ENCODE measurements at places on chromosomes 12 and 14.

DNA sequence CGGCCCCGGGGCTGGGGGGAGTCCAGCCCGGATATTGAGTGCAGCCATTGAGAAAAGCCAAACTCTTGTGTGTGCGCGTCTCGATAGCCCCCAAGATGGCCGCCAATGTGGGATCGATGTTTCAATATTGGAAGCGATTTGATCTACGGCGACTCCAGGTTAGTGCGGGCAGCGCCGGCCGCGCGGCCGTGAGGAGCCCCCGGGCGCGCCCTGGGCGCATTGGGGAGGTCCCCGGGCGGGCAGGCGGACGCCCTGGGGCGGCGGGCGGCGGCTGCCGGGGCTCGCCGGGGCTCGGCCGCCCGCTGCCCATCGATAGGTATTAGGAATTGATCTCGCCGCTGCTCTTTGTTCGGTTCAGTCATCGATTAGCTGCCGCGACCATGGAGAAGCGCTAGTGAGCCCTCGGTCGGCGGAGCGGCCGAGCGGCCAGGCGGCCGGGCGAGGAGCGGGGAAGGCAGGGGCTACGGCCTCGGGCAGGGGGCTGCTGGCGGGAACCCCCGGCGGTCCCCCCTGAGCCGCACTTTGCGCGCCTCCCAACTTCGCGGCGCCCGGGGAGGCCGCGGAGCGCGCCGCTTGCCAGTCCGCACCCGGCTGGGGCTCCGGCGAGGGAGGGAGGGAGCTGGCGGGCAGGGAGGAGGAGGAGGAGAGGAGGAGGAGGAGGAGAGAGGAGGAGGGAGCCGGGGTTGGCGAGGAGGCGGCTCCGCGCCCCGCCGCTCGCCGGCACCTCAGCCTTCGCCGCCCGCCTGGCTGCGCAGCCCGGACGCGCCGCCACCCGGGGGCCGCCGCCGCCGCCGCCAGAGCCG, 113.9 kb upstream of the MYL2 start:
- H3K27me3 ChIP-seq = peaks cover 69% of the 10 kb centered on the region
- no peaks in the 10 kb centered on the region for H3K36me3 ChIP-seq
- DNase-seq = no peak

DNA sequence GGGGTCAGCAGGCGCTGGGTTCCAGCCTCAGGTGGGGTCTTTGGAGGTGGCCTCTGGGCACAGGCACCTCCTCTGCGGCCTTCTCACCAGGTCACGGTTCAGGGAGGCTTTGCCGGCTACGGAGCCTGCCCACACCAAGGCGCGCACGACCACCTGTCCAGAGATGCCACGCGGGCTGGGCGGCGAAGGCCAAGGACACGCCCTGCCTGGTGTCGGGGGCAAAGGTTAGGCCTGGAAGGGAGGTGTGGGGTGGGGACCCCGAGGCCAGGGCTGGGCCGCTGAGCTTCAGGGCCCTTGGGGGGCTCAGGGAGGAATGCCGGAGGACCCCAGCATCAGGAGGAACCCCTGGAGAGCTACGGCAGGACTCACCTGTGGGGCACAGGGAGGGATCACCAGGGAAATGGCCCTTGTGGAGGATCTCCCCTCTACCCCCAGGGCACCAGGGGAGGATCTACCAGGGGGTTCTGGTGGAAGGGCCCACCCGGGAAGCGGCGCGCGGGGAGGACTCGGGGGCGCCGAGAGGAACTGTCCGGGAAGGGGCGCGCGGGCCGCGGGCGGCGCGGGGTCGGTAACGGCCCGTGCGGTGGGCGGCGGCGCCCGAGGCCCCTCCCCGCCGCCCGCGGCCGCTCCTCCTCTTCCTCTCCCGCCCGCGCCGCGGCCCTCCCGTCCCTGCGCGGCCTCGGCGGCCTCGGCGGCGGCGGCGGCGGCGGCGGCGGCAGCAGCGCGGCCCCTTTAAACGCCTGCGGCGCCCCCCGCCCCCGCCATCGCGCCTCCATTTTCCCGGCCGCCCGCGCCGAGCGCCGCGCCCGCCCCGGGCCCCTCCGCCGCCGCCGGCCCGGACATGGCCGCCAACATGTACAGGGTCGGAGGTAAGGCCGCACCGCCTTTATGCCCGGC, at the start of gene MTA1:
MTA1 (plus strand) TSS at position 633 of the 897 bp plus-strand sequence; CDS start at position 842, 209 bp downstream.
- peak within 1 kb of the TSS; percentile 86 for H3K4me3 ChIP-seq
- peak within 1 kb of the TSS; percentile 56 for H3K27ac ChIP-seq
- H3K27me3 ChIP-seq = no peaks in the 10 kb centered on the region
- H3K4me1 ChIP-seq = peaks cover 30% of the 10 kb centered on the region
- peaks cover 4% of the 10 kb centered on the region for H3K36me3 ChIP-seq

DNA sequence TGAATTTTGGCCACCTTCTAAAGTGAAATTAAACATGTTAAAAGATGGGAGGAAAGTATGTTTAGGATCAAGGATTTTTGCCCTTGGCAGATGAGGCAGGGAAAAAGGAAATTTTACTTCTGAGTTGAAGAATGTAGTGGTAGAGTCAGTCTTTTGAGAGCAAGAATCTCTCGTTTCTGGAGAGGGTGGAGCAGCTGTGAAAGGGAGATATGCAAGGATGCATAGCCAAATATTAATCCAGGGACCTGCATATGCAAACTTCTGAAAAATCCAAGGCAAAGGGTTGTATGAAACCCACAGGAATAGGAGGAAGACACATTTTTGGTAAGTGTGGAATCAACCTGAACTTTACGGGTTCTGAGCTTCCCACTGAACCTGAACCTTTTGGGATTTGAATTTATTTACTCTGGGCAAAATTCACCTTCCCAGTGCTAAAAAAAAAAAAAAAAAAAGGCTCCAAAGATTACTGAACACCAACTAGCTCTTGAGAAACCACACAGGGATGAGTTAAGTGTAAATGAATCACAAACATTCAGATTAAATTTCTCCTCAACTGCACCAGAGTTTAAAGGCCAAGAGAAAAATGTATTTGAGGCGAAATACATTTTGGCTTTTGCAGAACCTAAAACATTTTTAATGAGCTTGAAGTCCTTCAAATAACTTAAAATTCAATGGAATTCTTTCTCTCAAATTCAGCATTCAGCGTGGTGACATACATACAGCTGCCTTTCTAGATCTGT, 187.1 kb upstream of the CDKN3 start:
- H3K4me1 ChIP-seq = no peaks in the 10 kb centered on the region
- H3K27me3 ChIP-seq = peaks cover 12% of the 10 kb centered on the region
- H3K27ac ChIP-seq = no peak overlapping the region
- no peaks in the 10 kb centered on the region for H3K36me3 ChIP-seq
- H3K4me3 ChIP-seq = no peak overlapping the region
- no peak for DNase-seq

- no peak for DNase-seq
- H3K4me3 ChIP-seq = no peak overlapping the region
- H3K36me3 ChIP-seq = no peaks in the 10 kb centered on the region
- H3K27me3 ChIP-seq = no peaks in the 10 kb centered on the region
Measured at GRCh38 chr14:33120341-33120740, 181.7 kb downstream of the NPAS3 start.

- H3K27ac ChIP-seq = no peak overlapping the region
- DNase-seq = no peak
- H3K27me3 ChIP-seq = no peaks in the 10 kb centered on the region
Measured at GRCh38 chr12:38056701-38057689, 259.6 kb upstream of the ALG10B start.

GRCh38 chr14:100556936-100557505, 30.2 kb downstream of the BEGAIN start:
- no peak overlapping the region for H3K4me3 ChIP-seq
- no peak overlapping the region for H3K27ac ChIP-seq
- peaks cover 2% of the 10 kb centered on the region for H3K4me1 ChIP-seq
- peaks cover 12% of the 10 kb centered on the region for H3K27me3 ChIP-seq

GRCh38 chr14:99382781-99383471, 97.7 kb downstream of the SETD3 start:
- no peak for DNase-seq
- peaks cover 22% of the 10 kb centered on the region for H3K4me1 ChIP-seq
- H3K27ac ChIP-seq = no peak overlapping the region
- H3K27me3 ChIP-seq = peaks cover 5% of the 10 kb centered on the region

GRCh38 chr12:105072888-105073488, 11.3 kb downstream of the ALDH1L2 start:
- peaks cover 10% of the 10 kb centered on the region for H3K4me1 ChIP-seq
- no peaks in the 10 kb centered on the region for H3K36me3 ChIP-seq
- H3K4me3 ChIP-seq = no peak overlapping the region
- H3K27ac ChIP-seq = no peak overlapping the region

- H3K27me3 ChIP-seq = peaks cover 9% of the 10 kb centered on the region
- H3K4me1 ChIP-seq = no peaks in the 10 kb centered on the region
- no peak for DNase-seq
- no peaks in the 10 kb centered on the region for H3K36me3 ChIP-seq
Measured at GRCh38 chr12:102408487-102409297, 71.7 kb downstream of the IGF1 start.

DNA sequence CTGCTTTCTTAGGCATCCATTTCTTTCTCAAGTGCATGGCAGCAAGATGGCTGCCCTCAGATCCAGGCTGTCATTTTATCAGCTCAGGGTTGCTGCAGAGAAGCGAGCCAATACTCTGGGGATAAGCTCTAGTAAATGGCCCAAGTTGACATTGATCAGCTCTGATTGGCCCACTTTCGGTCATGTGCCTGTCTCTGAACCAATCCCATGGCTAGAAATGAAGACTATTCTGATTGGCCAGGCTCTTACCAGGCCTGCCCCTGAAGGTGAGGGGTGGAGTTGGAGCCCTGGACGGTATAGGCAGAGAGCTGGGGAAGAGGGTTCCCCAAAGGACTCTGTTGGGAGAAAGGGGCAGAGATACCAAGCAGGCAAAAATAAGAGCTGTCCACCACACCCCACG, 41.4 kb downstream of the MYO1H start:
- no peak for DNase-seq
- no peaks in the 10 kb centered on the region for H3K4me1 ChIP-seq
- H3K4me3 ChIP-seq = no peak overlapping the region
- H3K27me3 ChIP-seq = peaks cover 11% of the 10 kb centered on the region
- no peaks in the 10 kb centered on the region for H3K36me3 ChIP-seq

- peaks cover 47% of the 10 kb centered on the region for H3K4me1 ChIP-seq
- no peaks in the 10 kb centered on the region for H3K27me3 ChIP-seq
- peak overlapping the region; percentile 56 for H3K27ac ChIP-seq
- no peak for DNase-seq
- H3K36me3 ChIP-seq = peaks cover 70% of the 10 kb centered on the region
- H3K4me3 ChIP-seq = no peak overlapping the region
Measured at GRCh38 chr12:67655829-67656228, 7.3 kb downstream of the DYRK2 start.

DNA sequence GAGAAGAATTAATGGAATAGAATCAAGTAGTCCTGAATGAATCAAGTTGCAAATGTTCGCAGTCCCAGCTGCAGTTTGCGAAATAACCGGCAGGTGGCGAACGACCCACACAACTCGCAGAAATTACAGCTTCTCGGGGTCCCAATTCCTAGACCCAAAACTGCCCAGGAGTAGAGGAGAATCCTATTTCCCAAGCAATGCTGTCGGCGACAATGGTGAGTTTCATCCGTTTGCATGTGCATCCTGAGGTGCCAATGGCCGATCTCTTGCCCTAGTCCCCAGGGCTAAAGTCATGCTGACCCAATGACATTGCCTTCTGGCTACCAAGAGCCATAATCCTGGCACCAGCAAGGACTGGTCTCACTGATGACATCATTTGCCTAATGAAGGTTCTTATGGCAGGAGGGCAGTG, 8.5 kb upstream of the ASCL1 start:
- no peaks in the 10 kb centered on the region for H3K36me3 ChIP-seq
- H3K4me1 ChIP-seq = peaks cover 13% of the 10 kb centered on the region
- H3K27ac ChIP-seq = no peak overlapping the region
- H3K27me3 ChIP-seq = peaks cover 54% of the 10 kb centered on the region
- no peak overlapping the region for H3K4me3 ChIP-seq

DNA sequence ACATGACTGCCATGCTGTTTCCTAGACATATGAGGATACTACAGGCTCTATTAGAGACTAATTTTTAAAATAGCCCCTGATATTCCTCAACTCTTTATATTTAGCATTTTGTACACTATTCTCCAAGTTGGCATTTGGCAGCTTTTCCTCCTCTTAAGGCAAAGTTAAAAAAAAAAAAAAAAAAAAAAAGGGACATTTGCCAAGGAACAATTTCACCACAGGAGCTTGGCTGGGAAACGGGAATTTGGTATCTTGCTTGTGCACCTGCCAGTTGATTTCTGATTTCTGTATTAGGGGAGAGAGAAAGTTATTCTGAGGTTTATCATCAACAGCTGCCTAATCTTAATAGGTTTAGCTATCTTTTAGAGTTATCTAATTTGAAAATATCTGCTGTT, 87.2 kb downstream of the CAND1 start:
- H3K4me1 ChIP-seq = peaks cover 5% of the 10 kb centered on the region
- no peak overlapping the region for H3K27ac ChIP-seq

- no peaks in the 10 kb centered on the region for H3K27me3 ChIP-seq
- no peaks in the 10 kb centered on the region for H3K36me3 ChIP-seq
- H3K4me1 ChIP-seq = no peaks in the 10 kb centered on the region
- H3K27ac ChIP-seq = no peak overlapping the region
- DNase-seq = no peak
Measured at GRCh38 chr12:84862186-84862585, 50.4 kb downstream of the SLC6A15 start.

DNA sequence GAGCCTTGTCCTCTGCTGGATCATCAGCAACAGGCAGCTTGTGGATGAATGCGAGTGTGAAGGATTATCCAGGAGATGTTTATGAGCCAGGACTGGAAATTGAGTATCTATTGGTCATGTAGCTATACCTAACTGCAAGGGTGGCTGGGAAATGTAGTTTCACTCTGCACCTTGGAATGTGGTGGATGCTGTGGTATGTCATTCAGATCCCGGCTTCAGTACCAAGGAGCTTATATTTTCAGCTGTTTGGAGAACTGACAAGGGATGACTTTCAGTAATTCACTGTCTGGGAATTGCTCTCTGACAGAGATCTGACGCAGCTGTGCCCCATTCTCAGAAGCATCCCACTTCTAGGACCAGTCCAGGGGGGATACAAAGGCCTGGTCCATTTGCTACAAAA, 792.3 kb upstream of the NOVA1 start:
- H3K36me3 ChIP-seq = no peaks in the 10 kb centered on the region
- DNase-seq = no peak
- H3K27me3 ChIP-seq = no peaks in the 10 kb centered on the region
- H3K4me1 ChIP-seq = no peaks in the 10 kb centered on the region
- no peak overlapping the region for H3K4me3 ChIP-seq
- H3K27ac ChIP-seq = no peak overlapping the region

DNA sequence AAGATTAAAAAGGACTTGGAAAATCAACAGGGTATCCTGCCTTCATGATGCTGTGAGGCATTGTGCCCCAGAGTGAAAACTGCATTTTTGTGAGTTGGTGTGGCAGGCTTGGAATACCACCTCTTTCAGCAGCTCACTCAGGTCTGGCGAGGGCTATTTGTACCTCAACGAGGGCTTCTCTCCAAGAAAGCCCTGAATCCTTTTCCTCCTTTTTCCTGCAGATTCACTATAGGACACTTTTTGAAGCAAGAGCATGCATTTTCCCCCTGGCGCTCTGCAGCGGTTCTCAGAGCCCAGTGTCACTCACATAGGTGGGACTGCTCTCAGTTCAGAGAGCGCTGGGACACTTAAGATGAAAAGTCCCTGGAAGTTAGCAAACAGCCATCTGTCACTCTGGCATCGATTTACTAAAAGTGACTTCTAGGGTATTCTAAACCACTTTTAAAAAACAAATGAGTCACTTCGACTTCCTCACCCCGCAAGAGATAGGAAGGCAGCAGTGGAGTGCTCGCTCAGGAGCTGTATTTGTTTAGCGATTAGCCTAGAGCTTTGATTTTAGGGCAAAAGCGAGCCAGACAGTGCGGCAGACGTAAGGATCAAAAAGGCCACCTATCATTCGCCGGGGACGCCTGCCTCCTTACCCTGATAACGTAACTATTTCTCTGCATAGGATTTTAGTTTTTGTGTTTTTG, 782 bp upstream of the LGR5 start:
- H3K27me3 ChIP-seq = peaks cover 39% of the 10 kb centered on the region
- peaks cover 3% of the 10 kb centered on the region for H3K36me3 ChIP-seq
- H3K4me1 ChIP-seq = peaks cover 21% of the 10 kb centered on the region
- H3K4me3 ChIP-seq = peak overlapping the region; percentile 86
- DNase-seq = no peak
